CD4-positive, alpha-beta T cell treated with Interleukin-15 for 4 hours (primary cell): ENCODE measurements at places on chromosomes 5 and 9.
A peak's percentile ranks its signal among the peaks of the same experiment; 100 is the strongest.

DNA sequence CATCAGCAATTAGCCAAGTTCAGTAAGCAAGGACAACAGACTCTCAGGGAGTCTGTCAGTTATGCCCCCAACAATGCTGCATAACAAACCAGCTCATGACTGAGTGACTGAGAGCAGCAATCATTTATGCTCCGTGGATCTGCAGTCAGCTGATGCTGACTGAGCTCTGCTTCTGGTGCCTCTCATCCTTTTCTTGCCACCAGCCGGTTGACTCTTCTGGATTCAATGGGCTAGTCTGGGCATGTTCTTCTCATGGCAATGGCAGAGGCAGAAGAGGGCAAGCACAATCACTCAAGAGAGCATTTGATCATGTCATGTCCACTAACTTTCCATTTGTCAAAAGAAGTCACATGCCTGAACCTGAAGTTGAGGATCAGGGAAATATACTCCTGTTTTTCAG lies 157.0 kb upstream of the NTRK2 start:
- no peak for DNase-seq

GRCh38 chr9:108784998-108785397 lies 70.8 kb downstream of the ACTL7B start:
- no peak for DNase-seq

GRCh38 chr9:13181652-13182051 lies 97.8 kb downstream of the MPDZ start:
- no peak for DNase-seq

GRCh38 chr5:128378196-128378595 lies 159.8 kb downstream of the FBN2 start:
- no peak for DNase-seq

GRCh38 chr5:131254741-131255140 lies 9.1 kb upstream of the CDC42SE2 start:
- peak; percentile 58 for DNase-seq

DNA sequence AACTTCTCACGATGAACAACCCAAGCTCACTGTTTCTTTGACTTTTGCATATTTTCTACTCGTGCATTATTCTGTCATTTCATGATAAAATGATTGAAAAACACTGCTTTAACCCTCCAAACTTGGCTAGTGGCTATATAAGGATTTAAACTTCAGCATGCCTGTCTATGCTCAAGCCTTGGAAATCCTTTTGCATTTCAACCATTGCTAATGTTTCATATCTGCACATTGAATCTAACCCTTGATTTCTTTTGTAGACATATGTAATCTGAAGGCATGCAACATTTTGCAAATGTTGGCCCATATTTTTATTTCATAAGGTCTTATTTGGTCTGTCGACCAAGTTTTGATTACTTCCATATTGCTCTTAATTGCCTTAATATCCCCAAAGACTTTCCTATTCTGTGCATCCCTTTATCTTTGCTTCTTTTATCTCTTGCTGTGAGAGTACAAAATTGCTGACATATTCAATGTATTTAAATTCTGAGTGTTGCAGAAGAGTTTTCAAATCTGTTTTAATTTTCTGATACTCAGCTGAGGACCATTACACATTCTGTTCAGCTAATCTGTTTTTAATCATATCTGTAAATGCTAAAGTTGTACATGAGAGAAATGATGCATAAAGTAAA lies 403.7 kb upstream of the ZNF608 start:
- no peak for DNase-seq

GRCh38 chr9:85645909-85646627 lies 95.7 kb downstream of the AGTPBP1 start:
- no peak for DNase-seq

DNA sequence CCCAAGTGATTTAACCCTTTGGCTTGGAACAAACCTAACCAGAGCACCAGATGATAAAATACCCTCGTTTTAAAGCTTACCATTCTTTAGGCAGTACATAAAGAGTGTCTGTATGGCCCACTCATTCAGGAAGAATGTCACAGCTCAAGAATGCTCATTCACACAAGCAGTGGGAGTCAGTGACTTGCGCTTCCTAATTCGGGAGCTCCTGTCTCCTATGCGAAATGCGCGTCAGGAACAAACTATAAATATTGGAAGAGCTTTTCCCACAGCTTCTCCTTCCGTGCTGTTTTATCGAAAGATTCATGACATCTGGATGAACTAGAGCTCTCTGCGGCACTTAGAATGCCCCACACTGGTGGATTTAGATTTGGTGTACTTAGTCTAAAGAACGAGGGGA lies 66.6 kb downstream of the NTRK2 start:
- DNase-seq, result no peak

DNA sequence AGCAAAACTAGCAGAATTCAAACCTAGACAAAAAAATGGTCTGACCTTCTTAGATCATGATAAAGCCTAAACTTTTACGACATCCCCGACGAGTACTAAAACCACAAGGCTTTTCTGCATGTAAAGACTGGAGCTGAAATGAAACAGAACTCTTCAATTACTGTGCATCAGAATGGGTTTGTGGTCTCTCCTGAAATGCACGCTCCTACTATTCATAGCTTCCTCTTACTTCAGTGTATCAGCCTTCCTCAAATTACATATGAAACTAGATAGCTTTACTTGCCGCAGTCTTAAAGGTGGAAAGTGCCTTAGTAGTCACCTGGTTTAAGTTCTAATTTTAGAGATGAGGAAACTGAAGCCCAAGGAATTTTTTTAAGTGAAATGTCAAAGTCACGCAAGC lies 24.6 kb upstream of the MED10 start:
- no peak for DNase-seq
